ENCODE measurements at places on chromosomes 1 and 21.

GRCh38 chr1:12029720-12030339, 10.5 kb downstream of the MIIP start:
- no peak for DNase-seq

GRCh38 chr1:202266061-202266765, 72.6 kb downstream of the LGR6 start:
- no peak for DNase-seq

DNA sequence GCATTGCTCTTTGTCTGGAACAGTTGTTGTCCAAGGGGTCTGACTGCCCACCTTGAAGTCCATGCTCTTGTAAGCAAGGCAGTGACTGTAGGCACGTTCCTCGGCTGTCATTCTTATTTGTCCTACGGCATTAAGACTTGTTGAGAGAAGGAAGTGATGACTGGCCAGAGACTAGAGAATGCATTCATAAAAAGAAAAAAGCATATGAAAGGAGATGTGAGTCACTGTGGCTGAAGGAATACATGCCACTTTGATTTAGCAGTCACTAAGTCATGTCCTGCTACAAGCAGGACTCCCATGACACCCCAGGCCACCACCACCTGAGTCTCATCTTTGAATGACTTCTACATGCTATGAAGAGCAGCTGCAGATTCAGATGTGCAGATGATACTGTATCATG, 50.5 kb downstream of the CNN3 start:
- DNase-seq: no peak

DNA sequence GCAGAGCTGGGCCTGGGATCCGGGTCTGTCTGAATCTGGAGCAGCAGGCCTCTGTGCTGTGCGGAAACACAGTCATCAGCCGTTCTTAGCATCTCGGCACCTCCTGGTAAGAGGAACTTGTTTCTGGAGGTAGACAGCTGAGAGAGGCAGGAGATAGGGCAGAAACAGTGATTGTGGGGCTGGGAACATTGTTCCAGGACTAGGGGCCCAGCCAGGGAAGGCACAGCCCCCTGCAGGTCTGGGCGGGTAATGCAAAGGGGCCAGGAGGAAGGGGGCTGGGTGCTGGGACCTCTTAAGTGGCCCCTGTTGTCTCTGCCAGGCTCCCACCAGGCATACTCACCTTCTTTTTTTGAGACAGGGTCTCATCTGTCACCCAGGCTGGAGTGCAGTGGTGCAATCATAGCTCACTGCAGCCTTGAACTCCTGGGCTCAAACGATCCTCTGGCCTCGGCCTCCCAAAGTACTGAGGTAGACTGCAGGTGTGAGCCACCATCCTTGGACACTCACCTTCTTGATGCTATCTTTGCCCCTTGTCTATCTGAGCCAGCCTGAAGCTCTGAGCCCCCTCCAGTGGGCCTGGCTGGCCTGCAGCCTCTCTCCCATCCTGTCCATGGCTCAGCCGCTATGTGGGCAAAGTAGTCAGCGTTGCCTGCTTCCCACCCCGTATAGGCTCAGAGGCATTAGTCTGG, 134.3 kb upstream of the ZBTB40 start:
- DNase-seq: peak; percentile 56

- DNase-seq: no peak
Observed at GRCh38 chr1:115768549-115768948, at the start of gene CASQ2. CASQ2 (minus strand) TSS chr1:115768714; CDS start chr1:115768541, 173 bp downstream.

- DNase-seq: no peak
Observed at GRCh38 chr21:29007810-29008209, 11.3 kb downstream of the RWDD2B start.

GRCh38 chr1:23444104-23444533, 19.6 kb upstream of the TCEA3 start:
- DNase-seq: no peak

GRCh38 chr1:15911141-15911540, 63.6 kb downstream of the SPEN start:
- no peak for DNase-seq

DNA sequence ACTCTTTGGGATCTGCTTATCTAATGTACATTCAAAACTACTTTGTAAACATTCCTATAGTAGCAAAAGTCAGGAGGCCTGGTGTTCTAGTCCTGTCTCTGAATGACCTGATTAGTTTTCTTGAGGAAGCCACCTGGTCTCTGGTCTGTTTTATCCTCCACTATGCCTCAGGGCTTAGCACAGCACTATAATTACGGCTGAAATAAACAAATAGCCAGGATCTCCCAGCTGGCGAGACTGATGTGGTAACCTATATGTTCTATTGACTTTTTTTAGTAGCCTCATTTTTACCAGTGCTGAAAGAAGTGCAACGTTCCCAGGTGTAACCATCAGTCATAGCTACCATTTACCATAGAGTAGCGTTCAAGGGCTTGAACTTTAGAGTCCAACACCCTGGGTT, 24.2 kb upstream of the RPL11 start:
- DNase-seq: no peak

DNA sequence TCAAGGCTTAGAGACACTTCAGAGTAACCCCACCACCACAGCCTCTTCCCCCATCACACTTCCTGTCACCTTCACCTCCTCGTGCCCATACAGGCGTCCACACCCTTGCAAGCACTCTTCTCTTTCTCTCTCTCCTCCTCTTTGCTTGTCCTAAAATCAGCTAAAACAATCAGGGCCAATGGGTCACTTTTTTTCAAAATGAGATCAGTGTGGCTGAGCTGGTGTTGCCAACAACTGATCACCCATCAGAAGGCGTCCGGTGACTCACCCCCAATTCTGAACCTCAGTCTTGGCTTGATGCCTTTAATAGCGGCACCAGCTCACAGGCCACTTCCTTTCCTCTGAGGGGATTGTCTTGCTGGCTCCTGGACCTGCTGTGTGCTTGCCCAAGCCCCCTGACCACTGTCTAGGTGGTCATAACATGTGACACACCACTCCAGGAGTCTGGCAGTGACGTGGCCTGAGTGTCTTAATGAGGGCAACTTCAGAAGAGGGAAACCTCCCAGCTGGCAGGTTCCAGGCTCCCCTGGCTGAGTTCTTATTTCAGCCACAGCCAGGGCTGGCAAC, 1.6 kb downstream of the DRAXIN start:
- no peak for DNase-seq

DNA sequence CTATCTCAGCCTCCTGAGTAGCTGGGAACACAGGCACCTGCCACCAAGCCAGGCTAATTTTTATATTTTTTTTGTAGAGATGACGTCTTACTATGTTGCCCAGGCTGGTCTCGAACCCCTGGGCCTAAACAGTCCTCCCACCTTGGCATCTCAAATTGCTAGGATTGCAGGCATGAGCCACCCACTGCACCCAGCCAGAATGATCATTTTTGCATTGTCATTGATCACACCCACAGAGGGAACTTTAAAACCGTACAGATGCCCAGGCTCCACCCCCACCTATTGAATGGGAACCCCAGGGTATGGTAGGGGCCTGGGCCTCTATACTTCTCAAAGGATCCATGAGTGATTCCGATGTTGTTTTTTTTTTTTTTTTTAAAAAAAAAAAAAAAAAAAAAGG, 36.7 kb downstream of the ETNK2 start:
- DNase-seq: no peak

- no peak for DNase-seq
Observed at GRCh38 chr1:239814306-239814881, 277.3 kb upstream of the FMN2 start.

DNA sequence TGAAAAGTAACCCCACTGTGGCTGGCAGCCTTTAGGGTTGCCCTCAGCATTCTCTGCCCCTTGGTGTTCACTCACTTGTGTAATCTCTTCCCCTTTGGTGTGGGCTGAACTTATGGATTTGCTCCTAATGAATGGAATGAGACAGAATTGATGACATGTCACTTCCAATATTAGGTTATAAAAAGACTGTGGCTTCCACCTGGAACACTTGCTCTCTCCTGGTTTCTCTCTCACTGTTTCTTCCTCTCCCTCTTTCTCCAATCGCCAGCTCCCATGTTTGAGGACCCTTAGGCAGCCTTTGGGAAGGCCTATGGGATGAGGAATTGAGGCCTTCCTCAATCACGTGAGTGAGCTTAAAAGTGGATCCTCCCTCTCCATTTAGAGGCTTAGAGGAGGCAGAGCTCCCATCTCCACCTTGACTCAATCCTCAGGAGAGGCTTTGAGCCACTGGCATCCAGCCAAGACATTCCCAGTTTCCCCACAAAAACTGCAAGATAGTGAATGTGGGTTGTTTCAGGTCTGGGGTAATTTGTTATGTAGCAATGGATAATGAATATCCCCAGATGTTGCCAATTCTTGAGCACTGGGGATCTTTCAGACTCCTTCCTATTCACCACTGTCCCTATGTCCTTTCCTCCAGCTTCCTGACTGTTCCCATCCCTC, 95.5 kb upstream of the CD34 start:
- DNase-seq: no peak

GRCh38 chr1:63651161-63651701, 58.0 kb downstream of the PGM1 start:
- DNase-seq: no peak

GRCh38 chr1:74728736-74729135, 4.1 kb downstream of the CRYZ start:
- DNase-seq: no peak

DNA sequence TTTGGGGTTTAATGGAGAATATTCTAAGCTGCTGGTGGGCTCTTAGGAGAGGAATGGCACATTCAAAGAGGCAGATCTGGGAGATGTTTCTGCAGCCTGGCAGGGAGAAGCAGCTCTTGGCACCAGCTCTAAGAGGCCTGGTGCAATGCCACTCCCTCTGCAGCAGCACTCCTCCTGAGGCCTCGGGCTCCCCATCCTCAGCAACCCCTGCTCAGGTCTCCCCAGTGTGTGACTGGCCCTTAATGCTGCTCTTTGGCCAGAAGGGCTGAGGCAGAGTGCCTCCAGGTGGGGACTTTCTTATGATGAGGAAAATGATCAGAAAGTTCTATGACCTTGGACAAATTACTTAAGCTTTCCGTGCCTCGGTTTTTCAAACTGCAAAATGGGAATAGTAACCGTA, 55.5 kb downstream of the MAB21L3 start:
- no peak for DNase-seq

DNA sequence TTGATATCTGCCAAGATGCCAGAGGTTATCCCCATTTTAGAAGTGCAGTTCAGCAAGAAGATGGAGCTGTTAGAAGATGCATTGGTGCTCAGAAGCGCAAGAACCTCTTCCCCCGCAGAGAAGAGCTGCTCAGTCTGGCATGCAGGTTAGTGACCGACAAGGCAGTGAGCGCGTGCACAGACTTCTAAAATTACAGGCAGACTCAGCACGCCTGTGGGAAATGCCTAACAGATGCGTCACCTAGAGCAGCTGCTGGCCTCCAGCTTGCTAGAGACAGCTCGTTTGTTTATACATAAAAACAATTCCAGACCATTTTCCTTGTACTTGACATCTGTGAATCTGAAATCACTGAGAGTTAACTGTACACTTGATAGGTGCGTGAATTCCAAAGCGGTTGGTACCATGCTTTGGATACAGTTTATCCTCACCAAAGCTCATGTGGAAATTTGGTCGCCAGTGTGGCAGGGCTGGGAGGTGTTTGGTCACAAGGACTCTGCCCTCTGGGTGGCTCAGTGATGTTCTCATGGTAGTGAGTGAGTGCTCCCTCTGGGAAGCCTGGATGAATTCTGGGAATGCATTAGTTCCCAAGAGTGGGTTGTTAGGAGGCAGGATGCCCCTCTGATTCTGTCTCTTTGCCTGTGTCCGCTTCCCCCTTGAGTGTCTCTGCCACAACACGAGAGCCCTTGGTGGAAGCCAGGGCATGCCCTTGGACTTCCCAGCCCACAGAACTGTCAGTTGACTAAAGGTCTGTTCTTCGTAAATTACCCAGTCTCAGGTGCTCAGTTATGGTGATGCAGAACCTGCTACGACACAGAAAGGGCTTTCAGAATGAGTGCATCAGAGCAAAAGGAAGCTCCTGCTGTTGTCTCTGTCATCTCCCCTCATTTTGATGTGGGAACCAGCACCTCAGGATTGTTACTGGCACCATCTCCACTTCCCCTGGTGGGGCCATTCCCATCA, 24.4 kb downstream of the SNAP47 start:
- DNase-seq: no peak
